ENCODE measurements at places on chromosomes 16 and 17. TPM values are rescaled to one million over a fixed set of nuclear protein-coding genes. Genes with fewer than 3 reads are reported as not detected.

HDAC5 gene
- 55.1 TPM for total RNA-seq

GDPD3 gene
- total RNA-seq: 4.6 TPM

PDF gene
- total RNA-seq: 8.9 TPM

OR3A3 gene
- total RNA-seq: not detected

HBA2 gene
- total RNA-seq: 7,549 TPM

KRTAP4-6 gene
- 4.0 TPM for total RNA-seq

P2RX1 gene
- total RNA-seq: 2.6 TPM

PRAC2 gene
- not detected for total RNA-seq

IL17C gene
- 0.39 TPM for total RNA-seq

ATF7IP2 gene
- total RNA-seq: 6.8 TPM

KIF2B gene
- not detected for total RNA-seq

CCL2 gene
- 25.5 TPM for total RNA-seq

CFAP20 gene
- total RNA-seq: 53.5 TPM

MAF gene
- total RNA-seq: 31.6 TPM

SMIM5 gene
- 7.2 TPM for total RNA-seq

SEZ6L2 gene
- 2.9 TPM for total RNA-seq

GPR139 gene
- not detected for total RNA-seq

KRTAP2-1 gene
- total RNA-seq: 3.4 TPM

ITGB4 gene
- total RNA-seq: 31.4 TPM

KRTAP4-9 gene
- total RNA-seq: 5.2 TPM

SMTNL2 gene
- total RNA-seq: 14.9 TPM

PRSS22 gene
- 4.6 TPM for total RNA-seq

CMTM1 gene
- total RNA-seq: 2.0 TPM

TBC1D3C gene
- total RNA-seq: not detected

KCNH4 gene
- total RNA-seq: not detected

RHBDL1 gene
- total RNA-seq: 1.2 TPM

PRSS21 gene
- total RNA-seq: not detected

TBC1D3K gene
- not detected for total RNA-seq

PLD6 gene
- total RNA-seq: 5.2 TPM

CACNA1G gene
- total RNA-seq: 8.9 TPM

RNF112 gene
- 3.7 TPM for total RNA-seq

CACNG3 gene
- total RNA-seq: not detected

BICDL2 gene
- total RNA-seq: 10.9 TPM

Data from skin of body (tissue), 3 donors.